Bronchial epithelial cell (primary cell): ENCODE measurements at places on chromosomes 2 and 18.

DNA sequence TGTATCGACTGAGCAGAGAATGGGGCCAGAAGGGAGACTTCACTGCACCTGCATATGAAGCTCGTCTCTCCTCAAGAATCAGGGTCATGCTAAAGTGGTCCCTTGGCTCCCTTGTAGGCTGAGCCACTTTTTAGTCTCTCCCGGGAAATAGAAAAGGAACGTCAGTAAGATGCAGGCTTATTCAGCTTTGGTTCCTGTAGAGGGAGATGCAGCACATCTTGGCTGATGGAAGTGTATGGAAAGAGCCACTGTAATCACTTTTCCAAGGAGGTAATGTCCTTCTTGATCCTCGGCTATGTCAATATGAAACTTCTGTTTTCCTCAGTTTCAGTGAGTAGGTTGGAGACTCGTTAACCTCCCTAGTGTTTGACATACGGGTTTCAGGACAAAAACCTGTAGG is 235.2 kb downstream of the GCA start:
- DNase-seq = no peak

GRCh38 chr18:79200546-79201268 is 131.5 kb downstream of the ATP9B start:
- DNase-seq = peak; percentile 8

DNA sequence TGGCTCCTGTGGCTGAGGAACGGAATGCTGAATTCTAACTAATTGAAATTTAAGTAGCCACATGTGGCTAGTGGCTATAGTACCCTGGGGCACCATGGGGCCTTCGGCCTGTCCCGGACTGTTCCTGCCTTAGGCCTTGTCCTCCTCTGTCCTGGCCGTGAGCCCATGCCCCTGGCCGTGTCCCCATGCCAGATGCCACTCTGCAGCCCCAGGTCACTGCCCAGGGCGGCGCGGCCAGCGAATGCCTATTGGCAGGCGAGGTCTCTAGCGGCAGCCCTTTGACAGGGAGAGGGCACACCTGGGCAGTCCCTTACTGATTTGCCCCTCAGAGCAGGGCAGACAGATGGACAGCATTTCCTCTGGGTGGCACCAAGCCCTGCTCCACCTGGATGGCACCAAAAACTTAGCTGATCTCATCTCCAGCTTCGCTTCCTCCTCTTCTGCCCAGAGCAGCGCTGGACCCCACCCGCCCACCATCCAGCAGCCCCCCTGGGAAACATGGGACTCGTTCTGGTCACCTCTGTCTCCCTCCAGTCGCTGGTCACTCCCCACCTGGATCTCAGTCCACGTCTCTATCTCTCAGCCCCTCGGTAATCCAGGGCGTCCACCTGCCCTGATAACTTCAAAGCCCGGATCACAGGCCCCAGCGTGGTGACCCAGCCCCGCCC is 1.1 kb upstream of the DGKD start:
- DNase-seq = no peak

GRCh38 chr18:23844991-23845680 is 155.9 kb downstream of the LAMA3 start:
- peak; percentile 73 for DNase-seq

DNA sequence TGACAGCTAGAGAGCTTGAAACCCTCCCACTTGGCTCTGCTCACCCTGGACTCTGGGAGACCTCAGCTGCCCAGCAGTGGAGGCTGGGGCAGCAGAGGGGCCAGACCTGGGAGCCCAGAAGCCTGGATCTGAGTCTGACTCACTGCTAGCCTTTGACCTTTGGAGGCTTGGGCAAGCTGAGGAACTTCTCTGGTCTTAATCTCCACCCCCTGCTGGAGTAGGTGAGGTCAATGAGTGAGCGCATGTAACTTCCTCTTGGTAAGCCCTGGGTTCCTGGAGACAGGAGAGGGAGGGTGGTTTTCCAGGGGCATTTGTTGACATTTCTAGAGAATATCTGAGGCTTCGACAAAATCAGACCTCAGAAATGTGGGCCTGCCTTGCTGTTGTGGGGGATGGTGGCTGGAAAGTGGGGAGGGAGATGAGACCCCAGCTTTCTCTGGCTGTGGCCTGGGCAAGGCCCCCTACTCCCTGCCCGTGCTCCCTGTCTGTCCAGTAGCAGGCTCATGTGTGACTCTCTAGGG is 73.0 kb upstream of the YWHAQ start:
- peak; percentile 58 for DNase-seq

DNA sequence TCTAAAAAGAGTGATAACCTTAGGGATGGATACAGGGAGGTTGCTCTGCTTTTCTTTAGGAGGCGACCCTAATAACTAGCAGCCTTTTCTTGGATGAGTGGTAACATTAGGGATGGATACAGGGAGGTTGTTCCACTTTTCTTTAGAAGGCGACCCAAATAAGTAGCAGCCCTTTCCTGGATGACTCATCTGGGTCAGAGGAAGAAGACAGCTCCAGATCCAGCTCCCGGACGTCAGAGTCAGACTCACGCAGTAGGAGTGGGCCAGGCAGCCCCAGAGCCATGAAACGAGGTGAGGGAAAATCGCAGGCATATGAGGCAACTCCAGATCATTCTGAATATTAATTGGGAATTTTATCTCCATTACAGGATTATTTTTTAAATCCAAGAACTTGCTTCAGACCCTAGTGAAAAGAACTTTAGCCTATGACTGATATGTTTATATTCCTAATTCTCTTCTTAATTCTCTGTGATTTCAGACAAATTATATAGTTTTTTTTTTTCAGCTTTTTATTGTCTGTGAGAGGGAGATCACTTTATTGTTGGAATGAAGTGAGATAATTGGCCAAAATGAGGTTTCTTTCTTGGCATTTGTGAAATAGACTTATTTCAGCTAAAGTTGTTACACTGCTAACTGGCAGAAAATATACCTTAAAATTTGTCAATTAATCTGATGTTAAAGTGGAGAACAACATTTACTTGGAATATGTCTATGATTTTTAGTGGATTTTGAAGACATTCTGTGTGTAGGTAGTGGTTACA is 31.2 kb upstream of the C1GALT1C1L start:
- DNase-seq = peak; percentile 25

GRCh38 chr18:396556-396955 is 103.9 kb downstream of the COLEC12 start:
- DNase-seq = no peak

- DNase-seq = no peak
These were observed 1.7 kb upstream of the MYO3B start for GRCh38 chr2:170176212-170176611.

DNA sequence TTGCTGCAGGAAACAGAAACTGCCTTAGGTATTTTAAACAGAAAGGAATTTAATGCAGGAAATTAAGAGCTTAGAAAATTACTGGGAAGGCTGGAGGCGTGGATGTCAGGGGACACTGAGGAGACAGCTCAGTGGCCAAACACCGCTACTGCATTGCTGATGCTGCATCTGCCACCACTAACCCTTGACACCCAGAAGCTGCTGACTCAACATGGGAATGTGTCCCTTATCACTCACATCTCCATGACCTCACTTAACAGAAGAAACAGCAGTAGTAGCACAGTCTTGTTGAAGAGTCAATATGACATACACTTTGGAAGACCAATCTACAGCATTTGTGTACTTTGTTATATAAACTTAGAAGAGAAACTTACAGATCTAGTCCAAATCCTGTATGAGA is 906.1 kb downstream of the SLC4A3 start:
- peak; percentile 42 for DNase-seq

GRCh38 chr2:47724221-47724981 is 58.5 kb upstream of the MSH6 start:
- DNase-seq = peak; percentile 58

GRCh38 chr18:10518595-10519255 is 7.1 kb upstream of the NAPG start:
- no peak for DNase-seq

- no peak for DNase-seq
These were observed 40.7 kb downstream of the POMC start for GRCh38 chr2:25127646-25128045.

GRCh38 chr2:39401319-39401718 is 35.8 kb downstream of the MAP4K3 start:
- no peak for DNase-seq

DNA sequence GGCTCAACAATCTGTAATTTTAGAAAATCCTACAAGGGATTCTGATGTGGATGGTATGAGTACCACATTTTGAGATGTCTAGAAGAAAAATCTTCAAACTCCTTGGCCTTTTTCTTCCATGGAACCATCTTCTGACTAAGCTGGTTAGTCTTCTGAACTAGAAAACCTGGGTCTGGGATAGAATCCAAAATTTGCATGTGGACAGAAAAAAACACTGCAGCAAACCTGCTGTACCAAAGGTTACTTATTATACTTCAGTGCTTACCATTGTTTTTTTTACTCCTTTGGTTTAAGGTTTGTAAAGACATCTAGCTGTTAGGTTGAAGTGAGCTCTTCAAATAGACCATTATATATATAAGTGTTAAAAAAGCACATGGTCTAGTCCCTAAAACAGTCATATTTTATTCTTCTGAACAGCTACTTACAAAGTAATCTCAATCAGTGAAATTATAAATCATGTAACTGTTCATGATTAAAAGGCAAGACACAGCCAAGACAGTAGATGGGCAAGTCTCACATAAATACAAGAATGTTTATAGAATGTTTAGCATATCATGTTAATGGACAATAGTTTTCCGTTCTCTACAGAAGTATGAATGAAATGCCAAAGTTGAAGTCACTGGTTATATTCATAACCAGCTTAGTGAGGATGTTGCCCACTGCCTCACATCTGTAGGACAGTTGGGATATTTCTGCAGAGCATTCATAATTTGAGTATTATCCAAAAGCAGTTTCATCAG is 85.5 kb downstream of the ORC4 start:
- no peak for DNase-seq

GRCh38 chr2:43419243-43419642 is 176.6 kb downstream of the THADA start:
- no peak for DNase-seq

- DNase-seq = no peak
These were observed 171.1 kb upstream of the UNC80 start for GRCh38 chr2:209600341-209601171.

DNA sequence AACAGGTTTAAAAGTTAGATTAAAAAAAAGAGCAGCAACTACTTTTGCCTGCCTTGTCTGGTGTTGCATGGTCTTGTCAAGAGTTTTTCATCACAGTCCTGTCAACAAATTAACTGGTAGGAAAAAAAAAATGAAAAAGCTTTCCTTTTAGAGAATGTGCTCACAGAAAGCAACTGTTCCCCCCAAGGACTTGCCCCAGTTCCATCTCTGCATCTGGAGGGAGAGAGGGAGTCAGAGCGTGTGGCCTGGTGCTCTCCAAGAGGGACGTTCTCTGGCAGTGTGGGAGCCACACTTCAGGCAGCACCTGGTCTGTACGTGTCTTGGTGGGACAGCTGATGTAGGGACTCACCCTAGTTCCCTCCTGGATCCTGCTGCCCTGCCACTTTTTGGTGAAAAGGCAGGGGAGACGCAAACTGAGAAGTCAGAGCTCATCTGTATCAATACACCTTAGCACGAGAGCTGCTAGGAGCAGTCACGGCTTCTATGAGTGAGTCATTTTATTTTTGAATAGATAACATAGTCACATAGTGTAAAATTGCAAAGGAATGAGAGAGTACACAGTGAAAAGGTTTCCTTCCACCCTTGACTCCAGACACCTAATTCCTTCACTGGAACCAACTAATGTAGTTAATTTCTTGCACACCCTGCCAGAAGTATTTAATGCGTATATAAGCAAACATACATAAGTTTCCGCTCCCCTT is 172.5 kb upstream of the MGAT5 start:
- DNase-seq = no peak

- DNase-seq = no peak
These were observed 35.9 kb downstream of the AFF3 start for GRCh38 chr2:100106460-100106859.

DNA sequence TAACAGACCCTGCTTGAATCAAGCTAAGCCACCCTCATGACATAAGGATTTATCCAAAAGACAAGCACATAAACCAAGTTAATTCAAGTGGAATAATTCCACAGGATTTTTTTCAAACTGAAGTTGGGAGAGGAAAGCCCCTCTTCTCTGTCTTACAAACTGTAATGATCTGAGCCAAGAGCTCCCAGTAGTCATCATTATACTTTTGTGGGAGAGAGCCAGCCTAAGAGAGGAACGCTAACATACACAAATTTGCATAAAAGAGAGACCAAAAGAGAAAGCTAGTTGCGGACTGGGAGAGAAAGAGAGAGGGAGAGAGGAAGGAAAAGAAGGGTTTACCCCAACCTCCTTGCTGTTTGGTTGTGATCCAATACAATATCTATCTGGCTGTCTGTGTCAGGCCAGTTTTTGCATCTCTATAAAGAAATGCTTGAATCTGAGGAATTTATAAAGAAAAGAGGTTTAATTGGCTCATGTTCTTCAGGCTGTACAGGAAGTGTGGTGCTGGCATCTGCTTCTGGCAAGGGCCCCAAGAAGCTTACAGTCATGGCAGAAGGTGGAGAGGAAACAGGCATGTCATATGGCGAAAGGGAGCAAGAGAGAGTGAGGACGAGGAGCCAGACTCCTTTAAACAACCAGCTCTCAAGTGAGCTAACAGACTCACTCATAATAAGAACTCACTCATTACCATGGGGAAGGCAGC is 20.8 kb upstream of the PUM2 start:
- no peak for DNase-seq

DNA sequence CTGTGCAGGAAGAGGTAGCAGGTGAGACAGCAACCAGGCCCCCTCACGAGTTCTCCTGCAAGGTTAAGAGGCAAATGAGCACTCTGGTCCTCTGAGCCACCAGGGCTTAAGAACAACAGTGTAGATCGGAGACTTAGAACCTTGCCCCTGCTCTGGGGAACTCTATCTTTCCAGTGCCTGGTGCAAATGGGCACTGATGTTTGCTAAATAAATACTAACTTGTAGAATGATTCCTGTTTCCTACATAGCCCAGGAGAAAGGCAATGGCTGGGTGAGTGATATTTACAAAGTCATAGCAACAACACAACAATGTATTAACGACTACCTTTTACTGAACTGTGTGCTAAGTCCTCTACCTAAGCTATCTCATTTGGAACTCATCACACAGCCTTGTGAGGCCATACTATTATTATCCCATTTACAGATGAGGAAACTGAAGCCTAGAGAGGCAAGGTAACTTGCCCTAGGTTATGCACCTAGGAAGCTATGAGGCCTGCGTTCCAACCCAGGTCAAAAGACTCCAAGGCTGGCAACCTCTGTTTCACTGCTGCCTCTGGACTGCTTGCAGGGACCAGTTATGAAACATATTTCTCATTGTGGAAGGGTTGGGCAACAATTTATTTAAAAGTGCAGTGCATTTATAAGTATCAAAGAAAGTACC is 4.3 kb downstream of the ATP8B1 start:
- no peak for DNase-seq
